ENCODE measurements at places on chromosomes 5 and 9.

GRCh38 chr5:80172067-80172695 lies 83.7 kb downstream of the SERINC5 start:
- no peak for DNase-seq

- no peak for DNase-seq
Measured at GRCh38 chr5:79743846-79744605, 54.4 kb downstream of the CMYA5 start.

GRCh38 chr5:76667495-76667894 lies 44.3 kb upstream of the F2RL2 start:
- DNase-seq, result no peak

DNA sequence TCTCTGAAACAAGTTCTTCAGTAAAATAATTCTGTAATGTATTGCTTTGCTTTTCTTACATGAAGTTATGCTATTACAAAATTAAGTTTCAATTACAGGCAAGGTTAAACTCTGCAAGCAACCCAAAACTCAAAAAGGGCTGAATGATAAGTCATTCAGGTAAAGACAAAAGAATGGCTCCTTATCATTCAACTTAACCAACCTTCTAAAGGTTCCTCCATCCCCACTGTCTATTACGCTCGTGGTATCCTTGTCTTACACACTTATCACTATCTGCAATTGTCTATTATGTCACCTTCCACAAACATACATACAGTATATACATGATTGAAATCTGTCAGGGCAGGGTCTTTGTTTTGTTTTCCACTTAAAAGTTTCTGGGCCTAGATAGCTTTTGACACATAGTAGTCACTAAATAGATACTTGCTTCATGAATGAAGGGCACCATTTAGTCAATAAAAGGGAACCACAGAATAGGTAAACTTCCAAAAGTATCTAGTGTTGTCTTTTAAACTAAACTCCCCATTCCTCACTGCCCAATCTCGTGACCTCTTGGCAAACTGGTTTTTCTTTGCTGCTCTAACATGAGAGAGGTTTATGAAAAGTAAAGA lies 6.9 kb downstream of the RPL37 start:
- no peak for DNase-seq

- DNase-seq, result no peak
Measured at GRCh38 chr9:118567861-118568260, 801.4 kb downstream of the BRINP1 start.

DNA sequence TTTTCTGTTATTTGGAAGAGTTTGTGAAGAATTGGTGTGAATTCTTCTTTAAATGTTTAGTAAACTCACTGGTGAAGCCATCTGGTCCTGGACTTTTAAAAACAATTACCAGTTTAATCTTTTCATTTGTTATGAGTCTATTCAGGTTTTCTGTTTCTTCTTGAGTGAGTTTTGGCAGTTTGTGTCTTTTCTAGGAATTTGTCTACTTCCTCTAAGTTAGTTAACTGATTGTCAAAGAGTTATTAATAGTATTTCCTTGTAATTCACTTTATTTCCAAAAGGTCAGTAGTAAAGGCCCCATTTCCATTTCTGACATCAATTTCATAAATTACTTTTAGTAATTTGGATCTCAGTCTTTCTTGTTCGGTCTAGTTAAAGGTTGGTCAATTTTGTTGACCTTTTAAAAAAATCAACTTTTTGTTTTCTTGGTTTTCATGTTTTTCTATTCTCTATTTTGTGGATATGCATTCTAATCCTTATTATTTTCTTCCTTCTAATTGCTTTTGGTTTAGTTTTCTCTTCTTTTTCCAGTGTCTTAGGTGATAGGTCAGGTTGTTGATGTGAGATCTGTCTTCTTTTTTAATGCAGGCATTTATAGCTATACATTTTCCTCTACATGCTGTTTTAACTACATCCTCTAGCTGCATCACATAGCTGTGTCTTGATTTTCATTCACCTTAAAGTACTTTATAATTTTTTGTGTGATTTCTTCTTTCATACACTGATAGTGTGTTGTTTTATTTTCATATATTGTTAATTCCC lies 7.3 kb upstream of the SMIM3 start:
- DNase-seq, result no peak

DNA sequence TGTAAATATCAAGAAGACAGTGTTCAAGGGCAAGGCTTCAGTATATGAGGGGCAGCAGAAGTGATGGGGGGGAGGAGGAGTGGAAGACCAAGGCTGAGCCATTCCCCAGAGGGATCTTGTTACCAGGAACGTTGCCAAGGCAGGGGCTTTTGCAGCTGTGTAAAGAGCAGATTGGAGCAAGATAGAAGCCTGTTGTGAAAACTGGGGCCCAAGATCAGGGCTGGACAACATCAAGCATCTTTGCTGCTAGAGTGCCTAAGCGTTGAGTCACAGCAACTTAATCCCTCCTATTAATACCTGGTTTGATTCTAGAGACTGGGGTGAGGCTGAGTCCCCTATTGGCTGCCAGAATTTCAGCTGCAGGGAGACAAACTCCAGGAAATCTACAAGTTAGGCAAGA lies 18.4 kb upstream of the ERCC6L2 start:
- no peak for DNase-seq

DNA sequence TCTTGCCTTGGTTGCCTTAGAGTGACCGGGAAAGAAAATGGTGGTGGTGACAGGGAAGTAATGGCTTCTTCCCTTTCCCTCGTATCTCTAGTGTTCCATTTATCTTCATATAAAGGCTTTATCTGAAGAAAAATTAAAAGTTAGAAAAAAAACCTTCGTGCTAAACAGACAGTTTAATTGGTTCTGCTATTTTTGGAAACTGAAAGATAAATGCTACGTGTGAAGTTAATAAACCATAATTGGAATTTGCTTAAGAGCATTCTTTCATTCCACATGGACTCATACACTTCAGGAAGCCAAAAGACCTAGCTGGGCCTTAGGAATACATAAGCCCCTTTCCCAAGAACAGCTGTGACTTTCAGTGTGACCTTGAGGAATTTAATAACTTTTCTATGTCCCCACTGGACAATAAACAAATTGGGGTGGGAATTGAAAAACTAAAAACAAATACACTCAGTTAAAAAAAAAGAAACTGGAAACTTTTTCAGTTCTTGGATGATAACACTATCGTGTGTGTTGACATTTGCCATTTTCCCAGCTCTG lies 818.8 kb upstream of the WWC1 start:
- no peak for DNase-seq

- no peak for DNase-seq
Measured at GRCh38 chr5:168883281-168883741, 304.1 kb upstream of the PANK3 start.

DNA sequence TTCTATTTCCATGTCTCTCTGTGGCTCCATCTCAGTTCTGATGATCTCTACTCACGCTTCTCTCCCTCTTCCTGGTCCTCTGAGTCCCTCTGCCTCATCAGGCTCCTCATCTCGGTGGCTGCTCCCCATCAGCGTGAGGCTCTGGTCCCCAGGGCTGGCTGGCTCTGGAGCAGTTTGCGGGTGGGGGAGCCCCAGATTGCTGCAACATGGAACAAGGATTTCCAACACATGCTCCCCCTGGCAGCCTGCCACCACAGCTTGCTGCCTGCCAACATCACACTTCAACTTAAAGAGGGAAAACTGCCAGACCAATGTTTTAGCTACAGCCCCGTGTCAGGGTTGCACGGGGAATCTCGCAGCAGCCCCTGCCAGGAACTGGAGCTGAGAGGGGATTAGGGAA lies 77.2 kb upstream of the NEK6 start:
- DNase-seq, result no peak

GRCh38 chr9:89225991-89226471 lies 47.4 kb upstream of the SHC3 start:
- DNase-seq, result no peak

- DNase-seq, result no peak
Measured at GRCh38 chr5:6274846-6275543, 103.4 kb downstream of the MED10 start.

GRCh38 chr5:110371011-110371724 lies 355.3 kb downstream of the TMEM232 start:
- DNase-seq, result no peak

DNA sequence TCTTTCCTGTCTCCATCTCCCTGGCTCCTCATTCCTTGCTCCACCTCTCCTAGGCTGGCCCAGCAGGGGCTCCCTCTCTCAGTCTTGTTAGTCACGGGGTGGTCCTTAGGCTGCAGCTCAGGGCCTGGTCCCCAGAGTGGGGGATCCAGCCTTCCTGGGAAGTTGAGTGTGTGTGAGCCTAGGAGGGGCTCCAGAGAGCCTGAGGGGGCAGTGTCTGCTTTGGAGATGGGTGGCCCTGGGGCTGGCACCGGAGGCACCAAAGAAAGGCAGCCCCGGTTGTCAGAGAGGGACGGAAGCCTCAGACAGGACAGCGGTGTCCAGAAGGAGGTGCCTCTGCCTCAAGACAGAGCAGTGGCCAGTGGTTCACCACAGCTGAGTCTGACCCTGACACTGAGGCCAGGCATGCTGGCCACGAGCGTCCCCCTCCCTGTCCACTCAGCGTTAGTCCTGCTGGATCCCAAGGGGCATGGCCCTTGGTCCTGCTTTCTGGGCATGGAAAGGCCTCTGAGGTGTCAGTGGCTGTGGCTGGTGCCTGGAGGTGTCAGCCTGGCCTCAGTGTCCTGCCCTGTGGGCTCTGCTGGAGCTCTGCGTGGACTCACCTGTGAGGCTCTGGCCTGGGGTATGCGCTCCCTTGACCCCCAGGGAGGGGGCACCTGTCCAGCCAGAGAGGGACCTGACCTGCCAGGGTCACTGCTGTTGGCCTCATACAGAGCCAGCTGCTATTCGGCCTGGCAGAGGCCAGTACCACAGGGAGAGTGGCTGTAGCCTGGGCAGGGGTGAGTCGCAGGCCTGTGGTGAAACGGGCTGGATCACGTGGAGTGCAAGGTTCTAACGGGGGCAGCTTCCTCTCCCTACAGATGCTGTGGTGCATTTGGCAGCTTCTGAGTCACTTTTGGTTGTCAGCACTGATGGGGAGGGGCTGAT lies 130.6 kb downstream of the CACNA1B start:
- DNase-seq, result no peak

DNA sequence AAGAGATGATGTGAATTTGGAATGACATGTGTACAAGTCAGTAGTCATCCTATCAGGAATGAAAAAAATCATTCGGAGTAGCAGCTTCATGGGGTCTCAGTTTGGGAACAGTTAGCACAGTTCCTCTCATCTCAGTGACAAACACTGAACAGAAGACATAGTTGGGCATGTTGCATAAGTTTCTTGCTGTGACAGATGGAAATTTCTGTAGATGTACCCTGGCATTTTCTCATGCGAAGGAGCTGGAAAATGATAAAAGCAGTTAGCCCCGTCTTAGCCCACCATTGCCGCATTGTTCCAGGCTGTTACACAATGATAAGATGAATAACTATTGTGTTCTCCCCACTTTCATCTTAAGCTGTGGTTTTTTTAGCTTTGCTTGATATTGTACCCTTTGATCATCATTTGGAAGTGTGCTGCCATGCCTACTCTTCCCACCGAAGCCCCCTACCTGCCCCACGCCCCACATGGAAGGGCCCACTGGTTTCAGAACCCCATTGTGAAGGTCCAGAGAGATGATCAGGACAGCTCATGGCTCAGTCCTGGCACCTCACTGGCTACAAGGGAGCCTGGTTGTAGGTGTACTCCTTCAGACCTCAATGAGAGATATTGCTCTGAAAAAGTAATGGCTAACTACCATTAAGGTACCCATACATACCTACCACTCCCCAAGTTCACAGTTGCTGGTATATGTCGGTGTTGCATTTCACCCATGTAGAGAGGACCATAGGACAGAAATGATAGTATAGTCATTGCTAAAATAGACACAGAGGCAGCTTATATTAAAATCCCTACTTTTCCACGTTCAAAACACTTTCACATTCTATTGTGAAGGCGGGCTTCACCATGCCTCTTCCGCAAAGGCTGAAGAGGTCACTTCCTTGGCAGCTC lies 38.8 kb downstream of the SFXN1 start:
- DNase-seq, result no peak

DNA sequence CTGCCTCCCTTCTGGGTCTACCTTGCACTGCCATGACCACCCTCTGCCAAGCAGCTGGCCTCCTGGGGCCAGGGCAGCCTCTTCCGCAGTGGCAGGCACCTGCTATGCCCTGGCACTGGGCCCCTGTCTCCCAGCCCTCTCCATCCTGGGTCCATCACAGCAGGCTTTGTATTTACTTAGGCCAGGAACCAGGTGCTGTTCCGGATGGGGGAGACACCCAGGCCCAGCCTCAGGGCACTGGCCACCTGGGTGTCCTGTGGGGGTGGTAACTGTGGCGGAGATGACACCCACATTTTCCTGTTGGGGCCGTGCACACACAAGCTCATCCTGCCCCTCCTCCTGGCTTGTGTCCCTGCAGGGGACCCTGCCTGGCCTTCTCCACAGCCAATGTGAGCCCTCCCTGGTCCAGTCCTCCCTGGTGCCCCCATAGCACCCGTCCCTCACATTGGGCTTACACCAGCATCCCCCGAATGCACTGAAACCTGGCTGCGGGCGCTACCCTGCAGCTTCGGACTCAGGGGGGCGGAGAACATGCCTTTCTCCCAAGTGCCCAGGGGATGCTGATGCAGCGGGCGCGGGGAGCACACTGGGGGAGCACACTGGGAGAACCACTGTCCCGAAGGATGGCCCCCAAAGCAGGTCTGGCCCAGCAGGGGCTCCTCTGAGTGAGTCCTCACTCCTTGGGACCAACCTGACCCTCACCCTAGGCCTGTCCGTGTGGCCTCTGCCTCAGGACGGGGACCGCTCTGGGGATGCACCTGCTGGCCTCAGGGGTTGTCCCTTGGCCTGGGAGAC lies 17.9 kb downstream of the FAM163B start:
- no peak for DNase-seq

- no peak for DNase-seq
Measured at GRCh38 chr5:43401827-43402226, 10.4 kb downstream of the CCL28 start.

DNA sequence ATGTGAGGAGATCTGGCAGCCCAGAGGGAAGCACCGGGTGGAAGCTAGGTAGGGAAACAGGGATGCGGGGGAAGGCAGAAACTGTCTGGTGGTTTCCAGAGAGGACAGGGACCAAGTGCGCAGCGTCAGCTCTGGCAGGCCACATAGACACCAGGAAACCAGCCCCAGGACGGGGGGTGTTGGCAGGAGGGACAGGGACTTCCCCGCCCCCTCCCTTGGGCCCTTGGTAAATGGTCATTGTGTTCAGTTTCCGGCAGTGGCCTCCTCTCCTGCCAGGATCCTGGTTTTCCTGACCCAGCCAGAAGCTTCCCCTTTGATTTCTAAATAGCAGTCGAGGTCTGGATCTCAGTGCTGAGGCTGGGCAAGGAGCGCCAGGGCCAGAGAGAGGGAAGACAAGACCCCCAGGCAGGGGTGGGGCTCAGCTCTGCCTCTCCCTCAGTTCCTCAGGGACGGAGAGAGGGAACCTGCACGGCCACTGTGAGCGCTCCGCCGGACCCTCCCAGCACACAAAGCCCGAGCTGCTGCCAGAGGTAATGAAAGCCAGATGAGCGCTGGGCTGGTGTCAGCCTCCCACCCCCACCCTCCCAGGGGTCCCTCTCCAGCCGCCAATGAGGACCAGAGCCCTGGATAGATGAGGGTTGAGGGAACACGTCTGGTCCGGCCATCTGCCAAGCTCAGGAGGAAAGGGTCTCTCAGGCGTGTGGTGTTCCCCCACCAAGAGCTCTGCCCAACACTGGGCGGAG lies 1.8 kb downstream of the RALGDS start:
- DNase-seq, result no peak

All from cerebellar nuclear complex (tissue), 1 donor.